ENCODE measurements at places on chromosomes 7 and 10.

- DNase-seq: no peak
These were observed 56.4 kb downstream of the NEUROD6 start for GRCh38 chr7:31284106-31284505.

DNA sequence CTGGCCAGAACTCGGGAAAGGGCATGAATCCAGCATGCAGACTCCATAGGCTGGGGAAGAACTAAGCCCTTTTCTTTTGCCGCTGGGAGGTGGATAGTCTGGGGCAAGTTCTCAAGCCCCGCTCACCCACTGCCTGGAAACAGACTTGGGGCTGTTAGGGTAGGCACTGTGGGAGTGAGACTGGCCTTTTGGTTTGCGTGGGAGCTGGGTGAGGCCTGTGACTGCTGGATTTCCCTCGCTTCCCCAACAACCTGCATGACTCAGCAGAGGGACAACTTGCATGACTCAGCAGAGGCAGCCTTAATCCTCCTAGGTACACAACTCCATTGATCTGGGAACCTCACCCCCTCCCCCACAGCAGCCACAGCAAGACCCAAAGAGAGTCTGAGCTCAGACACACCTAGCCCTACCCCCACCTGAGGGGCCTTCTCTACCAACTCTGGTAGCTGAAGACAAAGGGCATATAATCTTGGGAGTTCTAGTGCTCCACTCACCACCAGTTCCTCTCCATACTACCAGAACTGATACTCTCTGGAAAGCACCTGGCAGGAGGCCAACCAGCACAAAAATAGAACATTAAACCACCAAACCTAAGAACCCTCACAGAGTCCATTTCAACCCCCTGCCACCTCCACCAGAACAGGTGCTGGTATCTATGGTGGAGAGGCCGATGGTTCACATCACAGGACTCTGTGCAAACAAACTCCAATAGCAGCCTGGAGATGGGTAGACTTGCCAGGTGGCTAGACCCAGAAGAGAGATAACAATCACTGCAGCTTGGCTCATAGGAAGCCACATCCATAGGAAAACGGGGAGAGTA lies 81.4 kb upstream of the LAMB4 start:
- peak; percentile 74 for DNase-seq

DNA sequence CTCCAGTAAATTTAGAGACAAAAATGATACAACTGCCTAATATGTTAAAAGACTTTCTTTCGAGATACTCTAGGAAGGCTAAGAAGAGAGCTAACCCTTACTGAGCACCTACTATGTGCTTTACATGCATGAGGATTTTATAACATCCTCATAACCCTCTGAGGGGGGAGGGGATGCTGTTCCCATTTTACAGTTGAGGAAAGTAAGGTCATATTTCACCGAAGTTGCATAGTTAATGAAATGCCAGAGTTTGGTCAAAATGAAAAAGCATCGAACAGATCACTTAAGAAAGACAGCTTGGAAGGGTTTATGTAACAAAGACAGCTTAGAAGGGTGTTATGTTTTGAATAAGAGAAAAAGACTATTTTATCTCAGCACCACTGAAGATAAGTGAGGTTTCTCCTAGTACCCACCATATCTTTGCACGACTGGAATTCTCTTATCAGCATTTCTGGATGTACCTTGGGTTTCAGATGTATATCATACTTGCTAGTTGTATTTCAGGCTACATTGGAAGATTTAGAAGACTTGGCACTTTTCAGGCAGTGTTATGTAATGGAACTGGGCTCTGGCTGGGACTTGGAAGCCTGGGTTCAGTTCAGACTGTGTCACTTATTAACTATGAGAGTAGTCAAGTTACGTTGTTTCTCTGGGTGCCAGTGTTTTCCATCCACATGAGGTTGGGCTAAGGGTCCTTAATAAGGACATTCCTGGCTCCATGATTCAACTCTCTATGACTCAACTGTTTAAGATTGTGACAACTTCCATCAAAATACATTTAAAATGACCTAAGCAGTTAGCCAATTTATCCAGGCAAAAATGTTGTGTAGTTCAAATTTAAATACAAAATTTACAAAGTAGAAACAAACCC lies 6.0 kb downstream of the RHOBTB1 start:
- peak; percentile 64 for DNase-seq

GRCh38 chr10:70982443-70982842 lies 94.1 kb upstream of the PCBD1 start:
- no peak for DNase-seq

- no peak for DNase-seq
These were observed 6.5 kb downstream of the INPP5A start for GRCh38 chr10:132543916-132544743.

DNA sequence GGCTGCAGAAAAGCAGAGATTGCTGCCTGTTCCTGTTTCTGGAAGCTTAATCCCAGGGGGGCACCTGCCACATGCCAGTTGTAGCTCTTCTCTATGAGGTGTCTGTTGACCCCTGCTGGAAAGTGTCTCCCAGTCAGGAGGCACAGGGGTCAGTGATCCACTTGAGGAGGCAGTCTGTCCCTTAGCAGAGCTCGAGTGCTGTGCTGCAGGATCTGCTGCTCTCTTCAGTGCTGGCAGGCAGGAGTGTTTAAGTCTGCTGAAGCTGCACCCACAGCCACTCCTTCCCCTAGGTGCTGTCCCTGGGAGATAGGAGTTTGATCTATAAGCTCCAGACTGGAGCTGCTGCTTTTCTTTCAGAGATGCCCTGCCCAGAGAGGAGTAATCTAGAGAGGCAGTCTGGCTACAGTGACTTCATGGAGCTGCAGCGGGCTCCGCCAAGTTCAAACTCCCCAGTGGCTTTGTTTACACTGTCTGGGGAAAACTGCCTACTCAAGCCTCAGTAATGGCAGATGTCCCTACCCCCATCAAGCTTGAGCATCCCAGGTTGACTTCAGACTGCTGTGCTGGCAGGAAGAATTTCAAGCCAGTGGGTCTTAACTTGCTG lies 57.6 kb upstream of the CROT start:
- DNase-seq: no peak

DNA sequence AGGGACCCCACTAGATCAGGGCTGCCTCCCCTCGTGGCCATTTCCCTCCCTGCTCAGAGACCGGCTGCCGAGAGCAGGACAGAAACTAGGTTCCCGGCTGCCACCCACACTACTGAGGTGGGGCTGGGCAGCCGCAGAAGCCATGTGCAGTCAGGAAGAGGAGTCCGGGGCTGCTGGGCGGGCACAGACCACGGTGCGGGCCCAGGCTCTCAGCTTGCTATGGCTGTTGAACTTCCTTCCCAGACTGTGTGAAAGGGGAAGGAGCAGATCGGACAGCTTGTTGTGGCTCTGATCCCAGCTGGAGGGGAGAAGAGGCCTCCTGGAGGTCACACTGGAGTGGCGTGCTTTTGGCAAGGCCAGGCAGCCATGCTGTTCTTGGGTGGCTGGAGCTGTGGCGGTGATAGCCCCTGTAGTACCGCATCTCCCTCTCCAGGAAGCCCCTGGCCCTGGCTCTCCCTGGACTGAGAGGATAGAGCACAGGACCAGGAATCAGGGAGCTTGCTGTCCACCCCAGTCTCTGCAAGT lies 56.8 kb downstream of the HK1 start:
- peak; percentile 61 for DNase-seq

- DNase-seq: no peak
These were observed 161.7 kb upstream of the CSTF2T start for GRCh38 chr10:51861051-51861450.

DNA sequence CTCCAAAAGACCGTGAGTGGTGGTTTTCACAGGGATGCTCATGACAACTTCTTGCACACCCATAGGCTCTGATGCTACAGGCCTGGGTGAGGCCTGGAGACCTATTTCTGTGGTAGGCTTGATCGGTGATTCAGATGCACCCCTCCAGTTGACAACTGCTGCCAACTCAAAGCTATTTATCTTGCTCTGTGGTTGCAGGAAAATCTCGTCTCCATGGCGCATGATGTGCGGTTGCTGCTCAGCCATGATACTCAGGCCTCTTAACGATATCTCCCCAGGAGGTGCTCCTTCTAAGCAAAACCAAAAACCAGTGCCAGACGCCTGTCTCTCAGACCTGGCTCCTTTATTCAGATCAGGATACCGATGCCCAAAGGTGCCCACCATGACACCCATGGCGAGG lies 31.4 kb downstream of the C10orf90 start:
- no peak for DNase-seq

GRCh38 chr7:69736126-69736810 lies 138.0 kb downstream of the AUTS2 start:
- peak; percentile 16 for DNase-seq

- DNase-seq: no peak
These were observed at the start of gene RAPGEF5 for GRCh38 chr7:22356701-22357310. RAPGEF5 (minus strand) TSS chr7:22357154; CDS start chr7:22357060, 94 bp downstream.

DNA sequence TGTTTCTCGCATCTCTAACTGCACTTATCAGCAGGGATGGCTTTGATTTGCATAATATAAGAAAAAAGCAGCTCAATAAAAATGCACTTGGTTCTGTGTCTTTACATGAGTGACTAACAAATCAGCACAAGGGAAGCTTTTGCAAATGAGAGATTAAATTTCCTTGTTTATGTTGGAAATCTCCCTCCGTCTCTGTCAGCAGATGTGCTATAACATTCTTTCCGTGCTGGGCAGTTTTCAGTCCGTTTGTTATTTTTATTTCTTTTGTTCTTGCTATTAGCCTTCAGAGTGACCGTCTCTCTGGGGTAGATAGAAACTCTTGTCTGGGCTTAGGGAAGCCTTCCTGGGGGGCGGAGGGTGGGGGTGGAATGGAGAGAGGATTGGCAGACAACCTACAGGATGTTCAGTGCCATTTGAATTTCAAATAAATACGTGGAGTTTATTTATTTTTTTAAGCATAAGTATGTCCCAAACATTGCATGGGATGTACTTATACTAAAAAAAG lies 96.0 kb downstream of the GATA3 start:
- no peak for DNase-seq

DNA sequence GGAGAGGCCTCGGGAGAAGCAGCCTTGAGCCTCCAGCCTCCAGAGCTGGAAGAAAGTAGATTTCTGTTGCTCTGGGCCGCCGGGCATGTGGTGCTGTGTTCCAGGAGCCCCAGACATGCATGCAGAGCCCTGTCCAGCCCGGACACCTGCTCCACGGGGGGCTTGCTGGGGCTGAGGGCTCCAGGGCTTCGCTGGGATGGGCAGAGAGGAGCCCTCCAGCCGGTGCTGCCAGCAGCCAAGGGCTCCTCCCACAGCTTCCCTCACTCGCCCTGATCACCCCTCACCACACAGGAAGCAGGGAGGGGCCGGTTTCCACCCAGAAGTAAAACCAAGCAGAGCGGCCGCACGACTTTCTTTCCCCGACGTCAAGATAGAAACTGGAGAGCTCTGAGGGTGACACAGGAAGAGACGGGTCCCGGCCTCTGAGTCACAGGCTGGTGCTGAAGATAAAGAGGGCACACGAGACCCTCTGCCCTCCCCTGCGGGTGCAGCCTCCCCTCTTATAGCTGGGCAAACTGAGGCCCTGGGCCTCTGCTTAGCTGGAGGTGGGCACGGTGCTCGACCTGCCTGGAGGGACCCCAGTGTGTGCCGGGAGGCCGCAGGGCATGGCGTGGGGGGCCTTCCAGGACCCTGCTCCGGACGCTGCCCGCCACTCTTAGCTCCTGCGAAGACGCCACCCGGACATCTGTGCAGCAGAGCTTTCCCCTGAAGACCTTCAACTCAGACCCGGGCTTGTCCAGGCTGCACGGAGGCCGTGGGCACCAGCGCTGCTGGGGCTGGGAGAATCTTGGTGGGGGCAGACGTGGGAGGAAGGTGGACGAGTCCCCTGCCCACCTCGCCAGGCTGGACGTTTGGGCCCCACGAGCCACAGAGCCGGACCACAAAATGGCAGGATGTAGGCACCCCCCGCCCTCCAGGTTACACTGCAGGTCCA lies 31.1 kb downstream of the ADAP1 start:
- DNase-seq: no peak

Measured in fibroblast of mammary gland (primary cell).